Stimulated activated CD8-positive, alpha-beta memory T cell treated with anti-CD3 and anti-CD28 coated beads, Interleukin-7, amount 100 ng/mL, for 48 hours (primary cell): ENCODE measurements at places on chromosomes 3 and 15.

DNA sequence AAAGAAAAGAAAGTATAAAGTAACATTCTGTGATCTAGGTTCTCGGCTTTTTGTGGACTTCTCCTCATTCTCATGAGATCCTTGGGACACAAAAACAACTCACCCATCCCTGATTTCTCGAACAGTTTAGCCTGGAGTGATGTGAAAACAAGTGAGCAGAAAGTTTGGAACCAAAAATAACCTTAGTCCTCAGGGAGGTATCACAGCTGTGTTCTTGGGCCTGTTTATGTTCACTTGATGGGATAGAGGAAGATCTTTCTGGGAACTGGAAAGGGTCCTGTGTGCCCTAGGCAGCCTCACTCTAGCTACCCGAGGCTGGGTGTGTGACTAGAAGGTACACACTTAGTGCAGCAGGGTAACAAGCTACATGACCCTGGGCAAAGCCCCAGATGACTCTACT is 308.8 kb upstream of the PDZRN3 start:
- DNase-seq, result no peak

DNA sequence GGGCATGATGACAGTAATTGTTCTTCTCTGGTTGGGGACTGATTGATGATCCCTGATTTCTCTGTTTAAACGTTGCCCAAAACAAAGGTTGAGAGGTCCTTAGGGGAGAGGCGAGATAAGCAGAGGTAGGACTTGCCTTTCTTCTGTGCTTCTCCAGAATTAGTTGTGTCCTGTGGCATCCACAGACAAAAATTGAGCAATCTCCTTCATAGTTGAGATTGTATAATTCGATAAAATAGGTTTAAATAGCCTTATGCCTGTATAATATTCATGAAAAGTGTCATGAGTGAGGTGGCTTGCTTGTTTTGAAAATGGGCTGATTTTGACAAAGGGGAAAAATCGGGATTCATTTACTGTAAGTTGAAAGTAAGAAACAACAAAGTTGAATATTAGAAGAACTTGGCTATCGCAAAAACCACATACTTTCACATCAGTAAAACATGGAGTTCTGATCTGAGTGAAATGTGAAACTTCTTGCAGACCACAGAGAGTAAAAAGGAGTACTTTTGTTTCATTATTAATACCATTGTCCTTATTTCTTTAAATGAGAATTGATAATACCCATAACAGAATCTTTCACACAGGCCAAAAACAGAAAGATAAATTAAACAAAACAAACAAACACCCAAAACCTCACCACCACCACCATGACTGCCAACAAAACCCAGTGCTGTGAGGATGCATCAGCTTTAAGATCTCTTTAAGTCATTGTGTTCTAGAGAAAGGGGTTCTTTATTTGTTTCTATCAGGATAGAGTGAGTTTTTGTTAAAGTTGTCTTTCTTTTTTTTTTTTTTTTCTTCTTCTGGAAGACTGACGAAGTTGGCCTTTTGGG is 155.7 kb downstream of the LPP start:
- DNase-seq, result no peak

GRCh38 chr3:152720951-152721718 is 113.8 kb upstream of the P2RY1 start:
- no peak for DNase-seq

GRCh38 chr3:188875413-188875812 is 296.4 kb upstream of the TPRG1 start:
- DNase-seq, result no peak

DNA sequence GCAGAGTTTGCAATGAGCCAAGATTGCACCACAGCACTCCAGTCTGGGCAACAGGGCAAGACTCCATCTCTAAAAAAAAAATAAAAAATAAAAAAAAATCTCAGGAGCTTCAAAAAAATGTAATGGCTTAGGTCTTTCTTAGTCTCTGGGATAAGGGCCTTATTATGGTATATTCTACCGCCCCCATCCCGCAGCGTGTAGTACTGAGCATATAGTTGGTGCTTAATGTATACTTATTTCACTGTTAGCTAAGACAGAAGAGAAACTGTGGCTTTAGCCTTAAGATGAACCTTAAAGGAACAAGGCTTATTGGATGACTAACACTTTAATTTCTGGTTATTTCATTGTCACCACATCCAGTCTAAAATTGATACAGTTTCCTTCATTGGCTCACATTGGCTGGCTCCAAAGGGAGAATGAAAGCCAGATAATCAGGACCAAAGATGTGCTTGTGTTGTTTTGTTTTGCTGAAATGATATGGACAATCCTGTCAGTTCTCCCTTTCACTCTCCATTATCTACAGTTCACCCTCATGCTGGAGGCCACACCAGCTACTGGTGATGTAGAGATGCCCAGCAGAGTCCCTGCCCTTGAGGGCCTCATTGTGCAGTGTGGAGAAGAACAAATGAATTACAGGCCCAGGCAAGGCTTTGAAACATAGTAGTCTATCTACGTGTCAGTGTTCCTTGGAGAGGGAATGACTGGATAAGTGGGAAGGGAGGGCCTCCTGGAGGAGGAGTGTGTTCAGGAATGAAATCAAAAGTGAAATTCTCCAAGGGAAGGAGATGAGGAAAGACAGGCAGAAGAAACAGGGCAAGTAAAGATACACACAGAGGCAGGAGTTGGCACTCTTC is 17.4 kb upstream of the RAF1 start:
- no peak for DNase-seq

GRCh38 chr3:47156396-47156795 is 7.5 kb downstream of the SETD2 start:
- no peak for DNase-seq

- DNase-seq, result no peak
Observed at GRCh38 chr15:70016511-70016994, 81.2 kb downstream of the TLE3 start.

DNA sequence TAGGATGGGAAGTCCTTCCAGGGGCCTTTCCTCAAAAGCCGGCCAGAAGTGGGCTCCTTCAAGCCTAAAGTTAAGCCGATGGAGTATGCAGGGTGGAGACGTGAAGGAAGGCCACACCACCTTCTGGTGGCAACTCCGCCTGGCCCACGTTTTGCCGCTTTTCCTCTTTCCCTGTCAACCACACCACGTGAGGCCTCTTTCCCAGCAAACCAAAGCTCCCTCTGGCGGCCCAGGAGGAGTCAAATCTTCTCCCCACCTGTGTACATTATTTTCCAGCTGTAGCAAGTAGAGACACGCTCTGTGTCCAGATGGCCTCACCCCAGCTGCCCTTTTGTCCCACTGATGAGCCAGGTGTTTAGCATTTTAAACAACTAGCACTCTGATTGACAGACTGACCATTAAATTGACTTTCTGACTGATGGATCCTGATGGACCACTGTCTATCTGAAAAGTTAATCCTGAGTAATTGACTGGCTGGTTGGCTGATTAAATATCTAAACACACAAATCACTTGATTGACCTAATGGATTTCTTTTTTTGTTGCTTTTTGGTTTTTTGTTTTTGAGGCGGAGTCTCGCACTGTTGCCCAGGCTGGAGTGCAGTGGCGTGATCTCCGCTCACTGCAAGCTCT is 59.6 kb upstream of the ZBTB38 start:
- no peak for DNase-seq

- no peak for DNase-seq
Observed at GRCh38 chr3:4641863-4642563, 148.9 kb downstream of the ITPR1 start.

GRCh38 chr15:59317211-59317610 is 55.5 kb downstream of the MYO1E start:
- no peak for DNase-seq

- DNase-seq, result no peak
Observed at GRCh38 chr3:129240436-129240835, 9.0 kb upstream of the COPG1 start.

GRCh38 chr3:43222590-43222989 is 63.8 kb upstream of the SNRK start:
- DNase-seq, result no peak

DNA sequence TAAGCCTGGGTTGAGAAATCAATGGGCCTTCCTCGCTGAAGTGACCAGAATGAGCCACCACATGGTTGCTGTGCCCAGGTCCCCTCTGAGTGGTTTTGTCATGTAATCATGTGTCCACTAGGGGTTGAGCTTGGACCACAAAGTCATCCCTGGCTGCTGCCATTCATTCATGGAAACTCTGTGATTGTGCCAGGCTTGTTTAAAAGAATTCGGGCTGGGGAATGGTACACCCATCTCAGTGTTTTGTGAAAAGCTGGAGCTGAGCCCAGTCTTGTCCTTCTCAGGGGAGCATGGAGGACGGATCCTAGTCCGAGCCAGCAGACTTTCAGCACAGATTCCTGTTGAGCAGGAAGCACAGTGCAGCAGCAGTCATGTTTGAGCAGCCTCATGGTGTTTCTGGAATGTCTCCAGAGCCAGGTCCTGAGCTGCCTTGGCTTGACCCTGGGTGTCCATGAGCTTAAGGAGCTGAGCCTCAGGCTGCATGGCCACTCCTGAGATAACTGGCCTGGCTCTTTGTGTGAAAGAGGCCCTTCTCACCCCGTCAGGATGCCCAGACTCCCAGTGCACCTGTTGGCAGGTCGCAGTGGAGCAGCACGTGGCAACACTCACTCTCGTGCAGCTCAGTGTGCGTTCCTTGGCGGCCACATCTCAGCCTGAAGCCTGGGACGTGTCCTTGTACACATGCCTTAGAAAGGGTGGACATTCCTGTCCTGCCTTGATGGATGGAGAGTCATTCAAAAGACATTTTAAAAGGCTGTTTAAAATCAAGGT is 260.3 kb upstream of the TPM1 start:
- DNase-seq, result no peak

- no peak for DNase-seq
Observed at GRCh38 chr3:88595026-88595425, 445.3 kb downstream of the C3orf38 start.

DNA sequence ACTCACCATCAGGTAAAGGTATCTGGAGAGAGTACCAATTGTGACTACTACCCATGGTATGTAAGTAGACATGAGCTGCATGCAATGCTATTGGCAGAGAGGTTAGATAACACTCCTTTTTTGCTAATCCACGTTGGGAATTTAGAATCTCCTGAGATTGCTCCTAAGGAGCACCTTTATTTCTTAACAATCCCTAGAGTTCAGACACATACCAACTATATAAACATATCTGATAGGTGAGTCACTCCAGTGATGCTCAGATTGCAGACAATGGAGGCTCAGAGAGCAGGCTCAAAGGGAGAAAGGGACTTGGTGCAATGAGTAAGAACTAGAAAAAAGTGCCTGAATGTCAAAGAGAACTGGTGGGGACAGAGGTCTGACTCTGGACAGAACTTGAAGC is 47.0 kb upstream of the LRRFIP2 start:
- no peak for DNase-seq

- no peak for DNase-seq
Observed at GRCh38 chr3:18236726-18237125, 188.4 kb downstream of the SATB1 start.

GRCh38 chr3:112670824-112671223 is 29.9 kb upstream of the CCDC80 start:
- DNase-seq, result no peak

DNA sequence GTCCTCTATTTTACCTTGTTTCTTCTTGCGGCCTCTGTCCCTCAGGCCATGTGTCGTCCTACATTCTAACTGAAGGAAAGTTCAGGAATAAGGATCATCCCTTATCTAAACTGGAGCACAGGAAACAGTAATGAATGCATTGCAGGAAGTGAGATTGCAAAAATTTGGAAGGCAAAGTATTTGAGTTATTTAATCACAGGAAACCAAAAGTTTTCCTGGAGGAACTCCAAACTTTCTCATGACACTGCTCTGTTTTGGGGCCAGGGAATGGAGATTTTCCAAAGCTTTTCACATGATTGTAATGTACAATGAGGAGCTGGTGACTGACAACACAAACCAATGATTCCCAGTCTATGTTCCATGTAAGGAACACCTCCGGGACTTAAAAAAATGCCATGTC is 57.8 kb upstream of the PLSCR4 start:
- no peak for DNase-seq

DNA sequence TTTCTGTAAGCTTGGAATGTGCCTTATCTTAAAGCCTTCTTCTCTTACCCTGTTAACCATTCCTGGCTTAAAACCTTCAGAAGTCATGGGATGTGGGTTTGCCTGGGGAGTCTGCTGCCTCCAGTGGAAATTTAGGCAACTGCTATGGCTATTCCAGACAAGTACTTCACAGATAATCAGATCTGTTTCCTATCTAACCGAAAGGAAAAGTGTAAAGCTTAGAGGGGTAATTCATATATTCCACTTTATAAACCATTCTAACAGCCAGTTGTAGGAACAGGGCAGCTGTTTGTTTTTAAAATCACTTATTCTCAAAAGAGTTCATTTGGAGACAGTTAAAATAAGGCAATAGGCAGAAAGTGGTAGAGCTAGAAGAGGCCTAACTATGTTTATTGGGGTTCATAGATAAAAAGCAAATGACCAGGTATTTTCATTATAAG is 219.9 kb downstream of the TCF12 start:
- DNase-seq, result no peak

DNA sequence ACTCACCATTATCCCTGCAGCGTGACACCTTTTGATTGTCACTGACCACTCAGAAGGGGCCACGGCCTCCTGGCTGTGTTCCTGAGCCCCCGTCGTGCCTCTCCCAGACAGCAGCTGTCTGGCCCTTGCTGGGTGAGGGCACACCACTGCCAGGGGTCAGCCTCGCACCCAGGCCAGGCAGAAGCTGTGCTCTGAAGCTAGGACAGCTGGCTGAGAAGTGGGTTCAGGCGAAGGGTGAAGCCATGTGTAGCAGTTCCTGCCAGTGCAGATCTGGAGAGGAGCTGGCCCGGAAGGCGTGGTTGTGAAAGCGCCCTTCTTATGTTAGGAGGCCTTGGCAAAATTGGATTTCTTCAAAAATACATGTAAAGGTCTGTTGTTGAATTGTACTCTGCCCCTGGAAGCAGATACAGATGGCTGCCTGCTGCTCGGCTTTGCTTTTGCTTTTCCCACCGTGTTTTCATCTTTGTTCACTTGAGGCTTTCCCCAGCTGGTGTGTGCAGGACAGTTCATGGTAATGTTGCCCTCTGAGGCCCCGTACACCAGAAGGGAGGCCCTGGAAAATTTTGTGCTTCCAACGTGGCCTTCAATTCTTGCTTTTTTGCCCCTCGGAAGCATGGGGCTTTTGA is 49.1 kb downstream of the KLHL25 start:
- no peak for DNase-seq

- DNase-seq, result no peak
Observed at GRCh38 chr15:24848050-24848449, 106.7 kb upstream of the SNRPN start.
